CD4-positive, alpha-beta T cell (primary cell): ENCODE measurements at places on chromosomes 1 and 21. TPM values are rescaled to one million over a fixed set of nuclear protein-coding genes. Genes with fewer than 3 reads are reported as not detected.

ITLN2 gene
- total RNA-seq: not detected

TMEM51 gene
- not detected for total RNA-seq

WNT3A gene
- total RNA-seq: 0.08 TPM

CELA2A gene
- total RNA-seq: not detected

GNG12 gene
- not detected for total RNA-seq

UTS2 gene
- not detected for total RNA-seq

PCP4L1 gene
- not detected for total RNA-seq

PATJ gene
- total RNA-seq: 50.4 TPM

NPHS2 gene
- total RNA-seq: not detected

VHLL gene
- total RNA-seq: not detected
